Osteocyte (in vitro differentiated cells): ENCODE measurements at places on chromosomes 11 and 22. TPM values are rescaled to one million over a fixed set of nuclear protein-coding genes. Genes with fewer than 3 reads are reported as not detected.

- DNase-seq = no peak
These were observed 8.3 kb upstream of the HTR3B start for GRCh38 chr11:113896156-113896879.

DNA sequence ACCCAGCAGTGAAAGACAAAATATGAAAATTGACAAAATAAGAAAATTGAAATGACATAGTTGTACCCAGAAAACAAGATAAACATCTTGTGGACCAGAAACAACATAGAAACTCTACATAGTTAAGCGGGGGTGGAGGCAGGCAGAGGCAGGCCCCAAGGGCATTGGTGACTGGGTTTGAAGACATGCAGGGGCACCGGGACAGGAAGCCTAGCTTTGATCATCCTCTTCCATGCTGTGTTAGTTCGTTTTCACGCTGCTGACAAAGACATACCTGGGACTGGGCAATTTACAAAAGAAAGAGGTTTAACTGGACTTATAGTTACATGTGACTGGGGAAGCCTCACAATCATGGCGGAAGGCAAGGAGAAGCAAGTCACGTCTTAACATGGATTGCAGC, 33.5 kb upstream of the CRTAM start:
- no peak for DNase-seq

GRCh38 chr11:78432058-78432515, 14.5 kb upstream of the GAB2 start:
- no peak for DNase-seq

DNA sequence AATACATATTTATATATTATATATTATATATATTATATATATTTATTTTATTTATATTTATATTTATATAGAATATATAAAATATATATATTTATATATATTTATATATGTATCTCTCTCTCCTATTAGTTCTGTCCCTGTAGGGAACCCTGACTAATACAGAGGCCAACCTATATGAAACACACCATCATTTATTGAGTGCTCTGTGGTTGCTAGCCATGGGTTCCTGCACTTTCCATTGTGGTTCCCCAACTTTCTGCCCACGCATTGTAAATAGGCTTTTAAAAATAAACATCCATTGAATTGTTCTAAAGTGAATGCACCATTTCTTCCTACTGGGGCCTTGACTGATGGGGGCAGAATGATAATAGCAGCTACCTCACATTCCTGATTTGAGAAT, 93.8 kb upstream of the SESN3 start:
- DNase-seq = no peak

DNA sequence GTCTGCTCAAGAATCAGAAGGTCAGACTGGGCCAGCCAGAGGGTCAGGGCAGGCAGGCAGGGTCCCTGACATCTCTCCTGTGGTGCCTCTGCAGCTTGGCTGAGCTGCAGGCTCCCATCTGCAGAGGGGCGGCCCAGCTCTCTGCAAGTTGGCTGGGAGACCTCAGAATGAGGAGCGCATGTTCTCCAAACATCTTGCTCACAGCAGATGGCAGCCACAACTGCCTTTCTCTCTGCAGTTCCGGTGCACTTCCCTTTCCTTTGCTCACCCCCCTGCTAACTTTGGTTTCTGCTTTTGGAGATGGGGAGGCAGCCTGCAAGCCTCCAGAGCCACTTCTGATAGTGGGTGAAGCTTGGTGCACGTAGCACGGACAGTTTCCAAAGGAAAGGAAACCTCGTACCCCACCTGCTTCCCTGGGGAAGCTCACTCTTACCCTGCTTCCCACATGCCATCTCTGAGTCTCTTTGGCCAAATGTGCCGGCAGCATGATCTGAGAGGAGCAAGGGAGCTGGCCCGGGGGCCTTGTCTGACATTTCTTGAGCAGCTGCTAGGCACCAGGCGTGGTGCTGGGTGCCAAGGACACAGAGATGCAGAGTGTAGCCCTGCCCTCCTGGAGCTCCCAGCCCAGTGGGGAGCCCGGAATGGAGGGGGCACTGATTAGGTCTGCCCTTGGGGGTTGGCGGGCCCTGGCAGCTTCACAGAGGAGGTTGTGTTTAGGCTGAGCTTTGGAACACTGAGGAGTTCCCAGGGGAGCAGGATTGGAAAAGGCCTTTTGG, 18.2 kb downstream of the DAGLA start:
- DNase-seq = no peak

CDC42EP2 gene
- 20.7 and 23.1 TPM in 2 replicates for total RNA-seq

OR4D5 gene
- total RNA-seq = not detected in 2 replicates

MMP27 gene
- total RNA-seq = not detected in 2 replicates
